ENCODE measurements at places on chromosomes 6 and 20.

- DNase-seq = no peak
These were observed 27.5 kb downstream of the PXDC1 start for GRCh38 chr6:3723966-3724365.

GRCh38 chr6:12008366-12009179 is 3.5 kb upstream of the HIVEP1 start:
- peak; percentile 71 for DNase-seq

- no peak for DNase-seq
These were observed 178.1 kb upstream of the MARCKS start for GRCh38 chr6:113679051-113679450.

GRCh38 chr20:18611492-18611891 is 23.6 kb downstream of the DTD1 start:
- DNase-seq = no peak

- peak; percentile 98 for DNase-seq
These were observed 83.0 kb downstream of the WDR27 start for GRCh38 chr6:169618526-169619490.

GRCh38 chr20:49518576-49518975 is 36.1 kb upstream of the KCNB1 start:
- DNase-seq = no peak

DNA sequence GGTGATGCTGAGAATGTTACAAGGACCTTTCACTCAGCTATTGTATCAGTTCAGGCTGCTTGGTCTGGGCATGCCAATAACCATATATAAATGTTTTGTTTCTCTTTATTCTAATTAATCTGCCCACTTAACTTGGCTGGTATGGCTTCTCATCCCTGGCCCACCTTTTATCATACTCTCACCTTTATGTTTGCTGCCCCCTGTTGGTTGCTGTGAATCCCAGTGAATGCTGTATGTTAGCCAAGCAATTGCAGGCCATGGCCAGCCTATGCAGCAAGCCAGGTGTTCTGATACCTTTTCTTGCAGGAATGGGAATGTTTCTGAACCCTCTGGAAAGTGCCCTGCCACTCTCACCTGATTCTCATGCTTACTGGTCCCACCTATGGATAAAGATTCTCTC is 54.6 kb downstream of the PCSK2 start:
- DNase-seq = peak; percentile 13

- DNase-seq = peak; percentile 88
These were observed at the start of gene FOXC1 for GRCh38 chr6:1609648-1610496. FOXC1 (plus strand) TSS chr6:1609915; CDS start chr6:1610446, 531 bp downstream.

DNA sequence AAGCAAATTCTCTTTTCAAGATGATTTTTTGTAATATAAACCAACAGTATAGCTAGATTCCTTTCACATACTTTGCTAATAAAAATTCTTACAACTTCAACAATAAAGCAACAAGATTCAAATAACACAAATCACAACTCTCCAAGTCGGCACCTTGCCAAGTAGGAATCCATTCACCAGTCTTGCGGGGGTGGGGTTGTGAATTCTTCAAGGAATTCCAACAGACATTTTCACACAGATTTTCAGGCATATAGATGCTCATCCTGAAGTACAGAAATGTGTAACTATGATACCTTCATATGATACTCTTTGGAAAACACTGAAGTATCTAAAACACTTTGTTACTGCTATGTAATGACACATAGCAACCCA is 36.5 kb downstream of the SCML4 start:
- no peak for DNase-seq

GRCh38 chr20:12394786-12395185 is 477.1 kb downstream of the BTBD3 start:
- no peak for DNase-seq

DNA sequence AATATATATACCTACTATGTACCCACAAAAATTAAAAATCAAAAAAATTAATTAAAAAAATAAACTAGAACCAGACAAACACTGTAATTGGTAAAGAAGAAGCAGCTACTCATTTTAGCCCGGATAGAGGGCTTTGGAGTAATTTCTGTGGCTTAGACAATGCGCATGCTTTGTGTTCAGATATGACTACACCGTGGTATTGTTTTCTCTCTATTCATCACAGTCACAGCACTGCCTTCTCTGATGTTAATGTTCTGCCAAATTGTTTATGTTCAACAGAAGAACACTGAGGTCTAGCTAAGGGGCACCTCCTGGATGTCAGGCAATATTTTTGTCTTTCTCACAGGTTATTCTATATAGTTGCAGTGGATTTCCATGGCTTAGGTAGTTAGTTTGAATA is 77.5 kb upstream of the GJE1 start:
- no peak for DNase-seq

DNA sequence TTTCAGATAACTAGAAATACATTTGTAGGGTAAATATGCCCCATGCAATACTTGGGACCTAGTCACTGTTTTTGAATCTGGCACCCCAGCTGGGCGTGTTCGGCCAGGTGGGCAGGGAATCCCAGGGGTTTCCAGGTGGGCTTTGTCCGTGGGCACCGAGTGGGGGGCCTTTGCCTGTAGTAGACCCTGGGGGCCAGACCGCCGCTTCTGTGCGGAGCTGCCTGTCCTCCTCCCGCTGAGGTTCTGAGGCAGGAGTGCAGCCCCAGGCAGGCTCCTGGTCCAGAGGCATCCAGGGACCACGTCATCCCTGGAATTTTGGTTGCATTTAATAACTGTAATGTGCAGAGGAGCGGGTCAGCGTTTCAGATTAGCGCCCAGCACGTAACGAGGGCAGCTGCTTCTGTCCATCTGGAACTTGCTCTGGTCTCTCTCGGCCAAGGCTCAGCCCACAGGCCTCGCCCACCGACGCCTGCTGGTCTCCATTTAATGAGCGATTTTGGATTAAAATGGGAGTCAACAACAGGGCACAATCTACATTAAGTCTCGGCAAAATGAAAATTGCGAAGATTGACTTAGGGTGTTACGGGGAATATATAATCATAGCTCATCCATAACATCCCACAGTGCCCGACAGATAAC is 12.8 kb downstream of the BHLHE23 start:
- DNase-seq = no peak

DNA sequence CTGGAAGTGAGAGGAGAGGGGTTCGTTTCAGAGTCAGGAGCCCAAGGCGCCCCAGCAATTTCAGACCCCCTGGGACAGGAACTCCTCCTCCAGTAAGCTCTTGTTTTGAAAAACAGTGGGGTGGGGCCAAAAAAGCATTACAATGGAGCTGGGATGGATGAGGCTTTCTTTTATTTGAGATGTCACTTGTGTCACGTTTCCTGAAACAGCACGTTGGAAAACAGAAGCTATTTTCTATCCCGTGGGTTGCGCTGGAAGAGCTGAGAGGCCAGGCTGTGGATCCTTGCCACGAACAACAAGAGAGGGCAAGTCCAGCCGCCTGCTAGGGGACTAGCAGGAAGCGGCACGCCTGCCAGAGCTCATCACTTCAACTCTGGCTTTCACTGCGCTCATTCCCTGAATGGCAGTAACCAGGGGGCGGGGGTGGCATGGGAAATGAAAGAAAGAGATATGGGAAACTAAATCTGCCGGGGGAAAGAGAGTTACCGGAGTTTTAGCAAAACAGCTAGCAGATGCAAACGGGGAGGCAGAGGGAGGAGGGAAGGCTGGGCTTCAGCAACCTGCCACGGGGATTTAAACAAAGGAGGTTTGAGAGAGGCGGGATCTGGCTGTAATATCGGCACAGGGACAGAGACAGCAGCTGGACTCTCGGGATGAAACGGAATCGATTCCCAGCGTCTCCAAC is 34.6 kb downstream of the GCNT2 start:
- DNase-seq = peak; percentile 8

GRCh38 chr20:60215816-60216730 is 257.9 kb downstream of the CDH26 start:
- DNase-seq = no peak

- DNase-seq = no peak
These were observed 5.9 kb downstream of the RNASET2 start for GRCh38 chr6:166950443-166950821.

GRCh38 chr6:127518710-127519468 is at the start of gene MTCL3:
MTCL3 (minus strand) TSS chr6:127519335.
- DNase-seq = peak; percentile 65

GRCh38 chr6:158649289-158650143 is at the start of gene SYTL3:
SYTL3 (plus strand) TSS chr6:158650054; CDS start chr6:158663269, 13,215 bp downstream.
- DNase-seq = peak; percentile 81

- no peak for DNase-seq
These were observed 34.3 kb downstream of the CTNNBL1 start for GRCh38 chr20:37727957-37728634.

- no peak for DNase-seq
These were observed 13.9 kb upstream of the SIRPA start for GRCh38 chr20:1881240-1881835.

GRCh38 chr20:50360921-50361320 is 149.3 kb upstream of the PTPN1 start:
- DNase-seq = no peak

- peak; percentile 70 for DNase-seq
These were observed 26.2 kb downstream of the CCN2 start for GRCh38 chr6:131924881-131925474.

All from fibroblast of upper back skin (primary cell).